ENCODE measurements at places on chromosomes 1 and 21. TPM values are rescaled to one million over a fixed set of nuclear protein-coding genes. Genes with fewer than 3 reads are reported as not detected.

Gene CR2
- total RNA-seq = 0.04 TPM

Gene HSPA6
- total RNA-seq = 6.5 TPM

Gene CD160
- total RNA-seq = not detected

Gene KRTAP20-4
- not detected for total RNA-seq

Gene GJA9
- total RNA-seq = 0.05 TPM

Gene HORMAD1
- 9.7 TPM for total RNA-seq

Gene IGSF9
- 0.14 TPM for total RNA-seq

Gene BTG3
- total RNA-seq = 22.6 TPM

Gene FCRL5
- not detected for total RNA-seq

Gene PLA2G2F
- not detected for total RNA-seq

Gene CFHR1
- total RNA-seq = 0.17 TPM

Gene SERINC2
- 31.2 TPM for total RNA-seq

Gene RNU1-2
- total RNA-seq = not detected

Gene NTRK1
- 0.06 TPM for total RNA-seq

Gene PEAR1
- 5.0 TPM for total RNA-seq
